ENCODE measurements at places on chromosomes 13 and 19. TPM values are rescaled to one million over a fixed set of nuclear protein-coding genes. Genes with fewer than 3 reads are reported as not detected.

HOOK2 gene
- 26.6 TPM for total RNA-seq

NAPSA gene
- under 0.01 TPM for total RNA-seq

CEACAM3 gene
- total RNA-seq = not detected

PLVAP gene
- not detected for total RNA-seq

CGB8 gene
- not detected for total RNA-seq

ZNF547 gene
- total RNA-seq = 4.6 TPM

CCDC169 gene
- 3.3 TPM for total RNA-seq
